Lung (tissue), 17 donors: ENCODE measurements at places on chromosomes 6 and 20. TPM values are rescaled to one million over a fixed set of nuclear protein-coding genes. Genes with fewer than 3 reads are reported as not detected.

- H3K27ac ChIP-seq, result no peak overlapping the region
- no peaks in the 10 kb centered on the region for H3K4me1 ChIP-seq
- no peak overlapping the region for H3K4me3 ChIP-seq
- no peaks in the 10 kb centered on the region for H3K36me3 ChIP-seq
- peak; percentile 9 for DNase-seq
Measured at GRCh38 chr6:2061880-2062279, 183.5 kb downstream of the GMDS start.

DNA sequence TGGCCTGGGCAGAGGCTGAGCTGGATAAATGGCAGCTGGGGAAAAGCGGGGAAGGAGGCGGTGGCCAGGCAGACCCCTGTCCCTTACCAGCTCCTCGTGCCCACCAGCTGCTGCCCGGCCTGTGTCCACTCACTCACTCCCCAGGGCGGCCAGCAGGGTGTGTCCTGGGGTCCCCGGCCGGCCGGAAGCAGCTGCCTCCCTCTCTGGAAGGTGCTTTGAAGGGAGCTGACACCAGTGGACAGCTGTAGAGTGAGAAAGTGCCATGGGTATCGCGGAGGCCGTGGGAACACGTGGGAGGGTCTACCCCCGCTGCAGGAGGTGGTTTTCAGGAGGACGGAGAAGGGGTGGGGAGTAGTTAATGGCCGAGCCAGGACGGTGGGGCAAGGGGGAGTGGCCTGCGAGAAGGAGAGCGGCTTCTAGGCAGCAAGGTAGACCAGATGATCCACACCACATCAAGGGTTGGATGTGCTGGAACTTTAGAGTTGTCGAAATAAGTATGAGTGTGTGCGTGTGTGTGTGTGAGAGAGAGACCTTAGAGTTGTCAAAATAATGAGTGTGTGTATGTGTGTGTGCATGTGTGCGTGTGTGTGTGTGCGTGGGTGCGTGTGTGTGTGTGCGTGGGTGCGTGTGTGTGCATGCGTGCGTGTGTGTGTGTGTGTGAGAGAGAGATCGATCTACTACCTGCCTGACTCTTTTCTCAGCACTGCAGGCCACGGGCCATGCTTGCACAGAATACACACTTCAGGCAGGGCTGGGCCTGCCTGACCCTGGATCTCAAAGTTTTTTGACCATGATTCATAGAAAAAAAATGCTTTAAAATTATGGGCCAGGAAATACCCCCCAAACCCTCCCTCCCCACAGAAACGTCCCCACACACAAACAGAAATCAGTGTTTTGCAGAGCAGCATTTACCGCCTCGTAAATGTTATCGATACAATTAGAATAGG is 43.9 kb downstream of the CDH4 start:
- no peaks in the 10 kb centered on the region for H3K36me3 ChIP-seq
- DNase-seq, result no peak

GRCh38 chr20:50759678-50760077 is 28.3 kb downstream of the PARD6B start:
- peaks cover 2% of the 10 kb centered on the region for H3K4me1 ChIP-seq
- no peak overlapping the region for H3K4me3 ChIP-seq
- no peak for DNase-seq
- H3K27me3 ChIP-seq, result no peaks in the 10 kb centered on the region
- H3K27ac ChIP-seq, result no peak overlapping the region

GRCh38 chr6:56690519-56691285 is 48.0 kb upstream of the DST start:
- no peaks in the 10 kb centered on the region for H3K36me3 ChIP-seq
- no peak overlapping the region for H3K4me3 ChIP-seq
- peak overlapping the region; percentile 52 for H3K27ac ChIP-seq

- DNase-seq, result no peak
- peaks cover 5% of the 10 kb centered on the region for H3K27me3 ChIP-seq
- peaks cover 11% of the 10 kb centered on the region for H3K4me1 ChIP-seq
- no peak overlapping the region for H3K27ac ChIP-seq
Measured at GRCh38 chr20:24732076-24732475, 217.0 kb upstream of the CST7 start.

DNA sequence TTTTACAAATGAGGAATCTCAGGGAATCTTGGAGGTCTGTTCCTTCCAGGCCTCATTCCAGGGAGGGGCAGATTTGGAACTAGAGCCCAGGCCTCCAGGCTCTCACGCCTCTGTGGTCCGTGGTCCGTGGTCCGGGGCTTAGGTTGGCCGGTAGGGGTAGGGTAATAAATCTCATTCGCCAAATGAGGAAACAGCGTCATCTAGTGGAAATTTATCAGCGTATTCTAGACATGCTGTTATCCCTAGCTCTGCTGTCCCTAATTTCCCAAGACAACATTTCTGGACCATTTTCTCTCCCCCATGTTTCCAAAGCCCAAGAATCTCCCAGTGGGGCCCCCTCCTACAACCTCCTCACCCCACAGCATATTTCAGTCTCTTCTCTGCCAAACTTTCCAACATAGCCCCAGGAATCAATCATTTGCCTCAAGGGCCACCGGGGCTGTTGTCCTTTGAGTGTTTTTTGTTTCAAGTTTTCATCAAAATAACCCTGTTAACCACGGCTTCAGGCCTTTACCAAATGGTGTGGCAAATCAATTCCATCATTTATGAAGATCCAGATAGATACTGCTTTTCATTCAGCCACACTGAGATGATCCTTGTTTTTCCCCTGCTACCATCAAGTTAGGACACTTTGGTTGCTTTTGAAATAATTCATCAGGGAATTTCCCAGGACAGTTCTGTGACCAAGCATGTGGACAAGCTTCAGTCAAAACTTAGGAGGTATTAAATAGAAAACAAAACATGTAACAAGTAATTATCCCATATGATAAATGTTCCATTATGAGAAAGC is 126.8 kb downstream of the ALDH8A1 start:
- H3K4me1 ChIP-seq, result peaks cover 1% of the 10 kb centered on the region
- H3K4me3 ChIP-seq, result no peak overlapping the region
- no peak overlapping the region for H3K27ac ChIP-seq
- H3K36me3 ChIP-seq, result no peaks in the 10 kb centered on the region

GRCh38 chr6:127403636-127404035 is 55.6 kb downstream of the KIAA0408 start:
- no peaks in the 10 kb centered on the region for H3K27me3 ChIP-seq
- DNase-seq, result no peak
- H3K4me3 ChIP-seq, result no peak overlapping the region

GRCh38 chr20:10585308-10585707 is 88.5 kb downstream of the JAG1 start:
- no peak overlapping the region for H3K4me3 ChIP-seq
- DNase-seq, result no peak
- no peak overlapping the region for H3K27ac ChIP-seq
- H3K4me1 ChIP-seq, result no peaks in the 10 kb centered on the region
- H3K27me3 ChIP-seq, result no peaks in the 10 kb centered on the region
- H3K36me3 ChIP-seq, result no peaks in the 10 kb centered on the region

GRCh38 chr6:95127261-95127660 is 450.1 kb upstream of the MANEA start:
- H3K27ac ChIP-seq, result no peak overlapping the region
- DNase-seq, result no peak
- H3K36me3 ChIP-seq, result no peaks in the 10 kb centered on the region
- H3K4me1 ChIP-seq, result no peaks in the 10 kb centered on the region
- no peaks in the 10 kb centered on the region for H3K27me3 ChIP-seq

DNA sequence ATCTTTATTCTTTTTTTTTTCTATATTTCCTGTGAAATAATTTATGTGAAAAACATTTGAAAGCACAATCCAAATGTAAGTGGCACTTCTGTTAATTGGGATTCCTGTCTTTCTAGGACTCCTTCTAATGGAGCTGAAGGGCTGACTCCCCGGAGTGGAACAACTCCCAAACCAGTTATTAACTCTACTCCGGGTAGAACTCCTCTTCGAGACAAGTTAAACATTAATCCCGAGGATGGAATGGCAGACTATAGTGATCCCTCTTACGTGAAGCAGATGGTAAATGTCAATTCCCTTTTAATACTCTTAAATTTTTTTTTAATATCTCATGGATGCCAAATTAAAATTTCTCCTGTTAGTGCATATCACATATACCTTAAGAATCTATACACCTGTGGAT is 35.0 kb downstream of the CDC5L start:
- no peak overlapping the region for H3K4me3 ChIP-seq
- peak; percentile 19 for DNase-seq
- peaks cover 28% of the 10 kb centered on the region for H3K36me3 ChIP-seq
- no peak overlapping the region for H3K27ac ChIP-seq
- H3K4me1 ChIP-seq, result no peaks in the 10 kb centered on the region
- no peaks in the 10 kb centered on the region for H3K27me3 ChIP-seq

DNA sequence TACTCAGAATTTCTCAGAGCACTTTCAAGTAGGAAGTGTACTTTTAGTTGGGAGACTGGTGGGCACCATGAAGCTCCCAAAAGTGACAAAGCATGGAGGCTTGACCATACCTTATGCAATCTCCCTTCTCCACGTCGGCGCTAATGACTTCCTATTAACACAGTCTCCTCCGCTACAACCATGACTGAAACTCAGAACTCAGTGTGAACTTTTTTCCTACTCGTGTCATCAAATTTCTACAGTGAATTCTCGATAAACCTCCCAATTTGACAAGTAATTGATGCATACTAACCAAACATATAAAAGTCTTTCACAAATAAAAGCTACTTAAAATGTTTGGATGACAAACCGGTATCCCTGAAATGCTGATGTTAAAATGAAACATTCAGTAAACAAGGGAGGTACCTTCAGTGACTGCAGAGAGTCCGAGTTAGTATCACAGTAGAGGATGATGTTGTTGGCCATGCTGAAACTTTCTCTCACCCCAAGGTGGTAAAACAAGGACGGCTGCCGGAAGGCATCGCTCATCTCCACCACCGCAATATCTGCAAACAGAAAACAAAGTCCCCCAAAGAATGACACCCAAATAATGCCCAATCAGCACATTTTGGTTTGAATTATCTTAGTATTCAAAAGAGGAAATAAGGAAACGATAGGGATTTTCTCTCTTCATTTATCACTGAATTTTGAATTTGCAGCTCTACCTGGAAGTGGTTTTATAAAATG is 72.1 kb downstream of the MAP3K5 start:
- H3K4me3 ChIP-seq, result no peak overlapping the region
- no peak for DNase-seq
- peaks cover 2% of the 10 kb centered on the region for H3K4me1 ChIP-seq
- no peaks in the 10 kb centered on the region for H3K36me3 ChIP-seq
- H3K27ac ChIP-seq, result no peak overlapping the region
- no peaks in the 10 kb centered on the region for H3K27me3 ChIP-seq

DNA sequence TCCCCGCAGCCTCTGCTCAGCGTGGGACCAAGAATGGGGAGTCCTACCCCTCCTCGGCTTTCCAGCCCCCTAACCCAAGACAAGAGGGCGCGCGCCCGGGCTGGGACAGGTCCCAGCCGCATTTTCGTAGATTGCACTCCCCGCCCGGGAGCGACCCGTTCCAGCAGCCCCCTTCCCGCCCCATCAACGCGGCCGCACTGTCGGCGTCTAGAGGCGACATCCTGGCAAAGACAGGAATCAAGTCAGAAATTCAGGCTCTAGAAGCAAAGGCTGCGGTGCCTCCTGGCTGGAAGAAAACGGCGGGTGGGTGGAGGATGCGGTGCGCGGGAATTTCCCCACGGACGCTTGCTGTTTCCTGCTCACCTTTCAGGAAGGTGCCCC is 957 bp downstream of the PROKR2 start:
- H3K27ac ChIP-seq, result no peak overlapping the region
- DNase-seq, result no peak
- H3K4me1 ChIP-seq, result no peaks in the 10 kb centered on the region

- H3K36me3 ChIP-seq, result no peaks in the 10 kb centered on the region
- H3K27ac ChIP-seq, result no peak overlapping the region
- H3K4me1 ChIP-seq, result no peaks in the 10 kb centered on the region
- peak overlapping the region; percentile 12 for H3K4me3 ChIP-seq
Measured at GRCh38 chr6:6616656-6617055, 28.1 kb downstream of the LY86 start.

GRCh38 chr20:57431539-57431835 is 40.3 kb downstream of the RBM38 start:
- H3K4me1 ChIP-seq, result peaks cover 2% of the 10 kb centered on the region
- no peaks in the 10 kb centered on the region for H3K36me3 ChIP-seq
- H3K27ac ChIP-seq, result no peak overlapping the region
- no peak for DNase-seq

DNA sequence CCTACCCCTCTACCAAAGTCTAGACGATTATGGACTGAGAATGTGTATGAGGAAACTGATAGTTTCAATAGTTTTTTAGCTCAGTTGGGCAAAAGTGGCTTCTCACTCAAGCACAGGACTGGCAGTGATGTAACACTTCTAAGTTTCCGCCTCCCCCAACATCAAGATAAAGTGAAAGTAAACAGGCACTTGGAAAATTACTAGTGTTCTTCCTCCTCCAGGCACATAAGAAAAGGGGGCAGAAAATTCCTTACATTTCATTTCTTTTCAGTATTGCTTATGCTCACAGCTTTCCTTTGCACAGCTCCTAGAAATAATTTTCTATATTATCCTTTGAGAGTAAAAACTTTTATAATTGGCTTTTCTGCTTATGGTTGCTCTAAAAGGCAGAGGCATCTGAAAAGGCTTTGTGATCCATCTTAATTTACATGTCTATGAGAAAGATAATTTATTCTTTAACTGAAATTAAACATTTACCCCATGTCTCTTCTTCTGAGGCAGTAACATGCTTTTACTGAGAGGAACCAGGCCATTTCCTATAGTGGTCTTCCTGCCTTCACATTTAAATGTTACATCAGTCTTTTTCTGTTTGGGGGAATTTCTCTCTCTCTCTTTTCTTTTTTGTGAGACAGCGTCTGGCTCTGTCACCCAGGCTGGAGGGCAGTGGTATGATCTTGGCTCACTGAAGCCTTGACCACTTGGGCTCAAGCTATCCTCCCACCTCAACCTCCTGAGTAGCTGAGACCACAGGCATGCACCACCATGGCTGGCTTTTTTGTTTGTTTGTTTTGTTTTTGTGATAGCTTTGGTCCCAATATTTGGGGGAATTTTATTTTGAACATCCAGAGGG is 65.0 kb upstream of the EEF1A1 start:
- no peak overlapping the region for H3K4me3 ChIP-seq
- no peaks in the 10 kb centered on the region for H3K27me3 ChIP-seq
- peak; percentile 95 for DNase-seq
- H3K4me1 ChIP-seq, result peaks cover 26% of the 10 kb centered on the region
- peak overlapping the region; percentile 37 for H3K27ac ChIP-seq

DNA sequence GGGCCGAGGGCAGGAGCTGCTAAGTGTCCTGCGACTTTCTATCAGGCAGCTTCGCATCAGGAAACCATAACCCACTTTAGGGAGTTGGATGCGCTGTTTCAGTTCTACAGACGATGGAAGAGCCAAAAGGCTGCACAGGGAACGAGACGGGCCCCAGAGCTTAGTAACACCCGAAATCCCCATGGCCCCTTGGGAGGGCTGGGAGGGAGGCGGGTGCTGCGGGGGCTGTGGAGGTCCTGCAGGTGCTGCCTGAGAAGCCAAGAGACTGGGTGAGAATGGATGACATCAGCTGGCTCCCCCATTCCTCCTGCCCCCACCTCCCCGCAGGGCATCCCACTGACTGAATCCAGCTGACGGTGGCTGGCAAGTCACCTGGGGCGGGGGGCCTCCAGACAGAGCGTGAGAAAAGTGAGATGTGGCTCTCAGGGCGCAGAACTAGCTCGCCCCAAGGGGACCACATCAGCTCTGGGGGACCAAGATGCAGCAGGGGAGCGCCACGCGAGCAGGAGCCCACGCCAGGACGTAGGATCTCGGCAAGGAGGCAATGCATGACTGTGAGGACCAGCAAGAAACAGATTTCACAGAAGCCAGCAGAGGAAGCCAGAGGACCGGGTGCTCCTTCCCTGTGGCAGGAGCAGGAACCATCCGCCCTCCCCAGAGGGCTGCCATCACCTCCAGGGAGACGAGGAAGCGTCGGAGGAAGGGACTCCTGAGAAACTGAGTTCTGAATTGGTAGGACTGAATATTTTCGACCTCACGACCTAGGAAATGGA is 36.8 kb downstream of the PNLDC1 start:
- DNase-seq, result no peak
- peaks cover 1% of the 10 kb centered on the region for H3K4me1 ChIP-seq
- H3K36me3 ChIP-seq, result no peaks in the 10 kb centered on the region
- no peak overlapping the region for H3K27ac ChIP-seq
- no peaks in the 10 kb centered on the region for H3K27me3 ChIP-seq

The LST1 gene
- total RNA-seq, result 9.6 TPM

The EPPIN gene
- 1.3 TPM for total RNA-seq
